ENCODE measurements at places on chromosomes 7 and 10.

- DNase-seq: no peak
Observed at GRCh38 chr10:11057994-11058393, 40.3 kb downstream of the CELF2 start.

- no peak for DNase-seq
Observed at GRCh38 chr10:124091646-124092249, 1.6 kb downstream of the CHST15 start.

- no peak for DNase-seq
Observed at GRCh38 chr10:100551196-100551595, 15.5 kb downstream of the HIF1AN start.

DNA sequence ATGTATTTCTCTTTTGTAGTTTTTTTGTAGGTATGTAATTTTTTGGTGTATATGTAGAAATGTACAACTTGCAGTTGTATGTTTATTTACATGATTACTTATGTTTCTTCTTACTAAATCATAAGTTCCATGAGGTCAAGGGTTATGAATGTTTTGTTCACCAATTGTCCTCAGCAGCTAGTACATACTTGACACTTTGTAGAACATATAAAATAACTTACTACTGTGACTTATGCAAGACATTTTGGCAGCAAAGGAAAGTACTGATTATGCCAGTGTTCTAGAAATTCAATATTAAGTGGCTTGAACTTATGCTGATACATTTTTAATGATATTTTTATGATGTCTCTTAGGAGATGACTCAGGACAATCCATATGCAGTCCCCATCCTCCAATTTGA is 209.6 kb downstream of the DKK1 start:
- no peak for DNase-seq

DNA sequence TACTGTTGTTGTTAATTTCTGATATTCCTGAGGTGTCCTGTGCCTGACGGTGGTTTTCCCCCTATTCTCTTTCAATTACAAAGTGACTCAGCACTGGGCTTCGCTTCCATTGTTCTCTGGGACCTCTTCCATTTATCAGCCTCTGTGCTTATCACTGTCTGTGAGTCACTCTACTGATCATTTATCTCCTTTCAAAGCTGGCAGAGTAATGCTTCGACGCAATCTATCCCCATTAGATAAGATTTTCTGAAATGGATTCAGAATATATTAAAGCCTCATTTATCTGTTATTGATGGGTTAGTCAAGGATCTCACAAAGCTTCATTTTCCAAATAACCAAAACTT is 679.2 kb downstream of the SDK1 start:
- no peak for DNase-seq

- DNase-seq: no peak
Observed at GRCh38 chr10:20995123-20995987, 98.2 kb upstream of the NEBL start.

GRCh38 chr10:129411772-129412171 is 55.3 kb upstream of the MGMT start:
- DNase-seq: no peak

DNA sequence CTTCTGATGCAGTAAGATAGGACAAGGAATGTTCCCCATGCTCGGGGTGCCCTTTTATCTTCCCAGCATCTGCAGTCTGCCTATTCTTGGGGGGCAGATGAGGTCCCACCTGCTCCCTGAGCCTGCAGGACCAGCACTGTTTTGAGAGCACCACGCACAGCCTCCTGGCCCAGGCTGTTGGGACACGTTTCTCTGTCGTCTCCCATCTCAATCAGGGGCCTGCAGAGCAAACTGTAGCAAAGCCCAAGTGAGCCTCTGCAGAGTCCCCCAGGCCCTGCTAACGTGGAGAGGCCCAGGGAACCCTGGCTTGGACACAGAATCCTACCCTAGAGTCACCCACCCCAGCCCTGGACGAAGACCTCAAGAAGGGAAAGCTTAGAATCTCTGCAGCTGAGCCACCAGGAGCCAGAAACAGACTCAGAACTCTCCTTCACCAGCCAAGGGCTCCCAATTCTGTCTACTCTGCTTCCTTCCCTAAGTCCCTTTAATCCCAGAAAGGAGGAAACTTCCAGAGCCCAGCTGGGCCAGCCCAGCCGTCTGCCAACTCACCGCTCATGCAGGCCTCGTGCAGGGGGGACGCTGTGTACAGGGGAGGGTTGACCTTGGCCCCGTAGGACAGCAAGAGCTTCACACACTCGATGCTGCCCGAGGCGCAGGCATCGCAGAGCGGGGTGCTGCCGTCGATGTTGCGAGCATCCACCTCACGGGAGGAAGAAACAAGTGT is 15.6 kb downstream of the ASB13 start:
- DNase-seq: no peak

- no peak for DNase-seq
Observed at GRCh38 chr10:14022052-14022451, 308.7 kb downstream of the FRMD4A start.

DNA sequence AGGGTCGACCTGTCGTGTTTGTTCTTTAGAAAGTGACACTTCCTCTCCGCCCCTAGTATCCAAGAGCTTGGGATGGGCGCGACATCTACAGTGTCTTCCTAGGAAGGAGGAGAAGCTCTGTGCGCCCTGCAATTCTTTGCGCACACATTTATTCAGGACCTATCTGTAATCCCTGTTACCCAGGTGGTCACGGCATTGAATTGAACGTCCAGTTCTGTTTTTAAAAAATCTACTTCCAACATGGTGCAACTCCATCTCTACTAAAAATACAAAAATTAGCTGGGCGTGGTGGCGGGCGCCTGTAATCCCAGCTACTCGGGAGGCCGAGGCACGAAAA is 606 bp upstream of the LAMB1 start:
- DNase-seq: no peak

DNA sequence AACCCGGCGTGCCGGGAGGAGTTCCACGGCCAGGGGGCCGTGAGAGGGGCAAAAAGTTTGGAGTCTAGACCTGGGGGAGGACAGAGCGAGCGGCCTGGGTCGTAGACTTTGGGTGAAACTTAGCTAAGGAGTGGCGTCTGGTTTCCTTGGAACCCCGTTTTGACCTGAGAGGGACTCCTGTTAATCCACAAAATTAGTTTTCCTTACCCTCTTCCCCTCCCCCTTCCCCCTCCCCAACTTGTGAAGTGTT is 574 bp downstream of the MARCHF5 start:
- no peak for DNase-seq

- DNase-seq: no peak
Observed at GRCh38 chr7:138876326-138876725, 78.3 kb upstream of the ATP6V0A4 start.

DNA sequence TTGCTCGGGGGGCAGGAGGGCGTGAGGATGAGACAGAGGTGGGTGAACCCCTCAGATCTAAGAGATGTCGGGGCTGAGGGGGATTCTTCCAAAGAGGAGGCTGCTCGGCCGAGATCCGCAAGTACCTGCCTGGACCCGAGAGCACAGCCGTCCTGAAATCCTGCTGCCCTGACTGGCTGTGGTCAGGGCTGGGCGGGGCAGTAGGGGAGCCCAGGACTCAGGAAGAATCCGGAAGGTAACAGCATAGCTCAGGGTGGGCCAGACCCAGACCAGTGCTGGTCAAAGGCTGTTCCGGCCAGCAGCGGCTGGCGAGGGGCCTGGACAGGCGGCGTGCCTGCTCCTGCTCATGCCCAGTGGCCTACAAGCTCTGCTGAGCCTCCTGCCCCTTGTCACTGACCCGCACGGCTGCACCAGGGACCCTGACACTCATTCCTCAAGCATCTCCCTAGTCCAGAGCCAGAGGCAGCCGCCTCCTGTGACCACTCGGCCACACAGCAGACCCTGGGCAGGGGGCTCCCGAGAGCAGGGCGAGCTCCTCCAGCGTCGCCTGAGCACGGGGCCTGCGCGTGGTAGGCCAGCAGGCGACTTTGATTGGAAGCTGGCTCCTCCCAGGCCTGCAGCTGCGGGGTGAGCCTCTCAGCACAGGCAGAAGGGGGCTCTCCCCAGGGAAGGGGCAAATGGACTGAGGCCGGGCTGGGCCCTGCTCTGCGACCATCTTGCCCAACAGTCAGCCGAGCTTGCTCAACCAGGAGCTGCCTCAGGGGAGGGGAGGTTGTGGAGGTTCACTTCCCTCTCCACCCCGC is 3.1 kb upstream of the ADAP1 start:
- no peak for DNase-seq

DNA sequence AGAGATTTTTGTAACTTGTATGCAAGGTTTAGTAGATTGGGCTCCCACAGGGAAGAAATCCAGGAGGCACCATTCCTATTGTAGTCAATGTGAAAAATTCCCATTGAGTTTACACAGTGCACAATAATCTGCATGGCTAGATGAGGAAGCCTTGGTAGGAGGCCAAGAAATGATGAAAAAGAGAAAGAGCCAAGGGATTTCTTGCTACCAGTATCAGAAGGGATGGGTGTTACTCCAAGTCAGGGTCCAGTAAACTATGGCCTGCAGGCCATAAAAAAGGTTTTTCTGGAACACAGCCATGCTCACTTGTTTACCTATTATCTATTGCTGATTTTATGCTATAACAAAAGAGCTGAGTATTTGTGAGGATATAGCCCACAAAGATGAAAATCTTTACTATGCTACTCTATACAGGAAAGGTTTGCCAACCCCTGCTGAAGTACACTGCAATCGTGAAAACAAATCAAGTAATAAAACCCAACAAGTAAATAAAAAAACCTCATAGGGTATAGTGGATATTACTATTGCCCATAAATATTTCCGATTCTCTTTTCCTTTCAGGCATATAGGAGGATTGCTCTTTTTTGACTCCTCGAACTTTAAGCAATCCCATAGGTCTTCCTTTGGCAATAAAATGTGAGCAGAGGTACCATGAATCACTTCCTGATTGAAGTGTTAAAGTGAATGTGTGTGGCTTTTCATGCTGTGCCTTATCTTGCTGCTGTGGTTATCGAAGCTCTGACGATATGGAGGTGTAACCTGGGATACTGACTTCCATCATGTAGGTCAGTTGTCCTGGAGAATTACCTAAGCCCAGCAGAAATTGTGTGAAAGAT is 256.3 kb upstream of the MAGI2 start:
- DNase-seq: no peak

- no peak for DNase-seq
Observed at GRCh38 chr7:20213378-20213777, 3.8 kb downstream of the MACC1 start.

GRCh38 chr10:7906128-7906527 is 87.8 kb downstream of the TAF3 start:
- DNase-seq: no peak

GRCh38 chr7:150715738-150716137 is 675 bp upstream of the GIMAP1 start:
- no peak for DNase-seq

DNA sequence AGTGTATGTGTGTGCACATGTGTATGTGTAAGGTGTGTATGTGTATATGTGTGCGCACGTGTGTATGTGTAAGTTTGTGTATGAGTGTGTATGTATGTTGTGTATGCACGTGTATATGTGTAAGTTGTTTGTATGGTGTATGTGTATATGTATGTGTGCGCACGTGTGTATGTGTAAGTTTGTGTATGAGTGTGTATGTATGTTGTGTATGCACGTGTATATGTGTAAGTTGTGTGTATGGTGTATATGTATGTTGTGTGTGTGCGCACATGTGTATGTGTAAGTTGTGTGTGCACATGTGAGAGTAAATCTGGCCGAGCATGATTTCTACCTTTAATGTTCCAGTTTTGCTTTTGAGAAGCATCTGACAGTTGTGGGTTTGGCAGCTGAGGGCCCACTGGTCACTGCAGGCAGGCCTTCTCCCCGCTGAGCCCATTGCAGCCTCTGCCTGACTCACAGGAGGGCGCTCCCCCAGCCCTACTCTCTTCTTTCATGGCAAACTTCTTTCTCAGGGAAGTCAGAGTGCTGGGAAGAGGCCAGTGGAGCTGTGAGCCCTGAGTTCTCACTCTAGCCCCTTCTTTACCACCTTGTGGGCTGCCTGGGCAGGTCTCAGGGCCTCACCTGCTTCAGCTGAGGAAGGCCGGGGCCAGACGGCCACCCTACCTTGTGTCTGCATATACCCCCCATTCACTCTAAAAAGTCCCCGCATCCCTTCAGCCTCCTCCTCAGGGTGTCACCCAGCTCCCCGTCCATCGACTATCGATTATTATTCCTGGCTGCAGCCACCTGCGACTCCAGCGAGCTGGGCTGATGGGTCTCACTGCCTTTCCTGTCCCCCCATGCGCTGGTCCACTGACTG is 11.2 kb downstream of the WDR86 start:
- no peak for DNase-seq

DNA sequence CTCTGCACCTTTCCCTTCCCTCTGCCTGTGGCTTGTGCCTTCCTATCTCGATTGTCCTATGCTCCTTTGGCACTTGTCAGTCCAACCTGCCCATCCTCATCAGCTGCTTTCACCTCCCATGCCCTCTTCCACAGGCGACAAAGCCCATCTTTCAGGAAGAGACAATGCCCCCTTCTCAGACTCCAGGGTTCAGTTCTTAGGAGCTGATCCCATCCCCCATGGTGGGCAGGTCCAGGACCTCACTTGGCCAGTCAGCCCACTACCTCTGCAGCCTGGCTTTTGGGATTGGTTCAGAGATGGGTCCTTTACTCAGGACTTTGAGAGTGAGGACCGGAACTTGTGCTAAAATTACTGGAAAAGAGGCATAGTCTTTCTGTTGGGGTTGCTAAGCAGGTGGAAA is 74.0 kb upstream of the NANOS1 start:
- no peak for DNase-seq

- no peak for DNase-seq
Observed at GRCh38 chr7:38291117-38291647, 17.7 kb upstream of the TARP start.

- DNase-seq: no peak
Observed at GRCh38 chr10:30154561-30154960, 95.2 kb upstream of the JCAD start.

- no peak for DNase-seq
Observed at GRCh38 chr7:125355899-125356298, 426.3 kb upstream of the POT1 start.

DNA sequence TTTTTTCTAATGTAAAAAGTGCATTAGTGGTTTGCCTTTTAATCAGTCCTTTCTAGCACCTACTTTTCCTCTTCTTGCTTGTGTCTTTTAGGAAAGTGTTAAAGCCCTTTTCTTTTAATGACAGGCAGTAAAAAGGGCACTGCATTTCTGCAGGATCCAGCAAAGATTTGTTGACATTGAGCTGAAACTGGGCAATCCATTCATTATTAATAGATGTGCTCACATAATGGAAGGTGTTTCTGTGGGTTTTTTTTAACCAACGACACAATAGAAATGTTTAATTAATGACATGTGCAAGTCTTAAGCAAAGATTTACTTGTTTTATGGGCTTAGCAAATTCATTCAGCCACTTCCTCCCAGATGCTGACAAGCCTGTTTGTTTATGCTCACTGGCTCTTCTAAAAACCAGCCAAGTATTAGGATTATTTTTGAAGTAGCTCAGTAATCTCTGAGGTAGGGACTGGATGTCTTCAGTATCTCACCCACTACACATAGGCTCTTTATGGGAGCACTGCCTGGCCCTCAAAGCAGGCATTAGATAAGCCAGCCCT is 1201.1 kb downstream of the SORCS1 start:
- no peak for DNase-seq

GRCh38 chr10:5574642-5575131 is 49.9 kb downstream of the CALML3 start:
- no peak for DNase-seq

GRCh38 chr10:111128331-111129180 is 51.7 kb downstream of the ADRA2A start:
- no peak for DNase-seq

All from stimulated activated CD4-positive, alpha-beta T cell treated with anti-CD3 and anti-CD28 coated beads, Interleukin-4, amount 100 ng/mL, for 4 hours (primary cell).